ENCODE measurements at places on chromosomes 1 and 21.
A peak's percentile ranks its signal among the peaks of the same experiment; 100 is the strongest.

DNA sequence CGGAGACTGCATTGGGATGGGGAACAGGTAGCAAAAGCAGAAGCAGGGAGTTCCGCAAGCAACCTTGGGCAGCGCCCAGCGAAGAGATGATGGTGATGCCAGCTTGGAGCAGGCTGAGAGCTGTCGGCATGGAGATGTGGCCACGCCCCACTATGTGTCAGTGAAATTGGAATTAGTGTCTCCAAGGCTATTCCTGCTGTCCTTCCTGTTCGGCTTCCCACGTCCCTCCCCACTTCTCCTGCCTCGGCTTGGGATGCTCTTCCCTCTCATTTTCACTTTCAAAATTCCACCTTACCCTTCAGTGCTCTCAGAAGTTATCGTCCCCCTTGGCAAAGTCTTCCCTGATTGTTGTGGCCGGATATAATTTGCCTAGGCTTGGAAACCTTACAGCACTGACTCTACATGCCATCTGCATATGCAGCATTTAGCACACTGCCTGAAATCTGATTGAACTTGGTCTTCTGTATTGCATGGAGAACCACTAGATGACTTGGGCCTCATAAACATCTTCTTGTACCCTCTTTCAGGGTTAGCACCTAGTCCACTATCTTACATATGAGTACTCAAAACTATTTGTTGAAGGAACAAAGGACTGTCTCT lies 270.7 kb upstream of the RUNX1 start:
- DNase-seq = no peak

- DNase-seq = no peak
These were observed 160.2 kb downstream of the ADSS2 start for GRCh38 chr1:244291236-244292201.

DNA sequence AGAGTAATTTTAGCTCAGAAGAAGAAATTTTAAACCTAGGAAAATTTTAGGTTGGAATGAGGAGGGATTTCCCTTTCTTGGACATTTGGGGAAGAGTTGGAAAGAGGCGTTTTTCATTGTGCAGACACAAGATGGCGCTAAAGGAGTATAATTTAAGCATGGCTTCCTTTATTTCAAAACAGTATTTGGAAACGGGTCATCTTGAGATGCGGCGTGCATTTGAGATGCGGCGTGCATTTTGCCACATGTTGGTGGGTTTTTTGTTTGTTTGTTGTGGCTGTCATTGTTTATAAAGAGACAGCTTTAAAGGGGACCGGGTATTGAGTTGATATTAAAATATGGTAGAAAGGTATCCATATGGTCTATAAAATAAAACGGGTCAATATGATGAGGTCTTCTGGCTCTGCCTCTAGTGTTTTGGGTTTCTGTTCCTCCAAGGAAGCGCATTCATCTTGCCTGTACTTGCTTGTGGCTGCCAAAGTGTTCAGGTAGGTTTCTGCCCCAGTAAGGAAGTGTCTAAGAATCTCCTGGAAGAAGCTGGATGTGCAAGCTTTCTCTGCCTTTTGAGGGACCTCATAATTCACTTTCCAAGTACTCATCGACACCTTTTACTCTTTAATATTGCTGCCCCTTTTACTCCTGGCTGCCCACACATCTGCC lies 210.3 kb downstream of the SLC35F3 start:
- DNase-seq = peak; percentile 85

GRCh38 chr1:172390683-172391551 lies 29.6 kb upstream of the C1orf105 start:
- DNase-seq = no peak

- DNase-seq = no peak
These were observed 730 bp downstream of the SLC16A4 start for GRCh38 chr1:110390096-110390495.

DNA sequence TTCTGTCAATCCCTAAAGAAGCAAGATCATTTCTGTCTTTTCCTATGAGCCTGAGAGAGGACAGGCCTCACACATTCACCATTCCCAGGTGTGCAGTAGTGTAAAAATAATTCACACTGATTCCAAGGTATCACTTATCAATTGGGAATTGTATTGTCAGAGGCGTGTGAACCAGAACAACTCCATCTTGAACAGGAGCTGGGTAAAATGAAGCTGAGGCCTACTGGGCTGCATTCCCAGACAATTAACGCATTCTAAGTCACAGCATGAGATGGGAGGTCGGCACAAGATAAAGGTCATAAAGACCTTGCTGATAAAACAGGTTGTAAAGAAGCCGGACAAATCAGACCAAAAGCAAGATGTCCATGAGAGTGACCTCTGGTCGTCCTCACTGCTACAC lies 239.2 kb downstream of the SMYD3 start:
- no peak for DNase-seq

DNA sequence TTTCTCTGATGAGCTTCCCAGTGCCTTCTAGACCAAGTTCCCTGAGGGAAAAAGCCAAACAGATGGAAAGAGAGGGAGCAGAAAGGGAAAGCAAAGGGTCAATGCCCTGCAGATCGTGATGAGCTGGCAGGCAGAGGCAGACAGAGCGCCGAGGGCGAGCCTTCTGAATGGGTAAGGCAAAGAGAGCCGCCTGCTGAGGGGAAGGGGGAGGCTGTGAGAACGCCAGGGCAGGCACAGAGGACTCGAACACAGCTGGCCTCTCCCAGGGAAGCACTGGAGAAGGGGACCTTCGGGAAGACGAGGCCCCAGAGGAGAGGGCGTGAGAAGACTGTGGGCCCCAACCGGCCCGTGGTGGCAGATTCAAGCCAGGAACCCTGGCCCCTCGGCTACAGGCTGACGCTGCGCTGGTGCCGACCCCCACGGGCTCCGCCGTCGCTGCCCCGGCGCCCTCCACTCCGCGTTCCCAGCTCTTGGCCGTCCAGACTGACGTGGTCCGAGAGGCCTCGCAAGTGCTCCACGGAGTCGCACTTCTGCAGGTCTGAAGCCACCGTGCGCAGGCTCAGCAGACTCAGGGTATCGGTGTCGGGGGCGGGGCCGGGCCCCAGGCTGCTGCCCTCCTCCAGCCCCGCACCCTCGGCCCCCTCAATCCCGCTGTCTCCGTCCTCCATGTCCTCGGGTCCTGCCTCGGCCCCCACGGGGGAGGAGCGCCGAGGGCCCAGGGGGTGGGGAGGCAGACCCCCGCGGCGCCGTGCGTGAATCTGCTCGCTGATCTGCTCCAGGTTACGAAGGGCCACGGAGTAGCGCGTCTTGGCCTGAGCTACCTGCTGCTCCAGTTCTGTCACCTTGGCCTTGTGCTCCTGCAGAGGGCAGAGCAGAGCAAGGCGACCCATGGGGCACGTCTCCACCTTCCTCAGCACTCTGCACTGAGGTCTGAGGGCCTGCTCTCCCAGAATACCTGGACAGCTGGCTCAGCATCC lies 13.9 kb downstream of the SH3BP5L start:
- DNase-seq = no peak

GRCh38 chr1:70528590-70529333 lies 117.7 kb downstream of the CTH start:
- peak; percentile 26 for DNase-seq

- DNase-seq = peak; percentile 82
These were observed 43.0 kb downstream of the ACOT7 start for GRCh38 chr1:6350416-6351088.

DNA sequence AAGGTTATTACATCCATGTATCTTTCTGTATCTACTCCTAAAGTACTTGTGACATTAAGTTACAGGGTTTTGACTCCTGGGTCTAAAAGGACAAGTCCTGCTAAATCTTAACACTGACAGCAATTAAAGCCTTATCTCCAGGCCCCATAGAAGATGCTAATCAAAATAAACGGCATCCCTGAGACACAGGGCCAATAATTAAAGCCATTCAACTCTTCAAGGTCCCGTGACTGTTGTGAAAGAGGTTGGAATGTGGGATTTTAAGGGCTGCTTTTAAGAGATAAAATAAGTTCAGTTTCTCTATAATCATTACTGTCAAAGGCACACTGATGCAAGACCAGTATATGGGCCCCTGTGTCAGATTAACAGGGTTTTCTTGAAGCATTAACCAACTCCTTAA lies 8.3 kb downstream of the DNAI4 start:
- no peak for DNase-seq

DNA sequence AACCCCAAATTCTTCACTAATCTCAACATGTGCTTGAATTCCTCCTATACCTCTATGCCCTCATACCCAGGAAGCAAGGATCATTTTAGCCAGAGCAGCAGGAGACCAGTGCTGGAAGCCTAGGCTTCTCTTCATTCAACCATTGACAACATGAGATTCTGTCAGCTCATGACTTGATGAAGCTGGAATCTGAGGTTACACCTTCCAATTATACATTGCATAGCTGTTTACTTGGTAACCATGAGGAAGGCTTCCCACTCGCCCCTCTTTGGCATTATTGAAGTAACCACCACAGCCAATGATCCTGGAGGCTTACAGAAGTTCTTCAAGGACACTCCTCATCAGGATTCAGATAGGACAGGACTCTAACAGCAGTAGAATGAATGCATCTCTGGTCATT lies 160.3 kb downstream of the TPR start:
- DNase-seq = no peak

- no peak for DNase-seq
These were observed 14.6 kb downstream of the MAEL start for GRCh38 chr1:167003711-167004110.

- DNase-seq = no peak
These were observed 425 bp downstream of the DDR2 start for GRCh38 chr1:162632698-162633080.

GRCh38 chr1:148379170-148379500 lies 104.0 kb downstream of the PPIAL4G start:
- no peak for DNase-seq

- peak; percentile 57 for DNase-seq
These were observed 24.3 kb downstream of the UBE2Q1 start for GRCh38 chr1:154533952-154534844.

- no peak for DNase-seq
These were observed 23.6 kb upstream of the CCDC17 start for GRCh38 chr1:45647248-45648021.

- no peak for DNase-seq
These were observed 15.5 kb downstream of the TMEM59 start for GRCh38 chr1:54037476-54037875.

GRCh38 chr1:115547696-115548095 lies 94.1 kb upstream of the VANGL1 start:
- no peak for DNase-seq

GRCh38 chr1:184859381-184860105 lies 104.9 kb upstream of the EDEM3 start:
- DNase-seq = no peak

- DNase-seq = no peak
These were observed 36.3 kb upstream of the C1orf21 start for GRCh38 chr1:184350573-184350972.

DNA sequence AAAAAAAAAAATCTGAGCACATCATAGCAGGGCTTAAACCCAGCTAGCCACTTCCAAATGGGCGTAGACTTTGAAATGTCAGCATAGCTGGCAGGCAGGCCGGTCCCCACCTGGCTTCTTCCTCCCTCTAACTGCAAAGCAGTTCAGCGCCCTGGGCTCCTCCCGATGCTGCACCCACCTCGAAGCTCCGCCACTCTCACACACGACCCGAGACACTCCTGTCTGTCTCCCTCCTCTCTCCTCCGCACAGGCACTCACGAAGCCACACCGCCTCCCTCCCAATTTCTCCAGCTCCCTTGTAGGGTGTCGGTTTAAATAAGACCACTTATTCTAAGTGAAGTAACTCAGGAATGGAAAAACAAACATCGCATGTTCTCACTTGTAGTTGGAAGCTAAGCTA lies 301.3 kb downstream of the NPHP4 start:
- no peak for DNase-seq

GRCh38 chr1:15417059-15417934 lies 7.6 kb downstream of the EFHD2 start:
- DNase-seq = no peak

GRCh38 chr1:46284597-46285564 lies 18.5 kb downstream of the LRRC41 start:
- DNase-seq = no peak

DNA sequence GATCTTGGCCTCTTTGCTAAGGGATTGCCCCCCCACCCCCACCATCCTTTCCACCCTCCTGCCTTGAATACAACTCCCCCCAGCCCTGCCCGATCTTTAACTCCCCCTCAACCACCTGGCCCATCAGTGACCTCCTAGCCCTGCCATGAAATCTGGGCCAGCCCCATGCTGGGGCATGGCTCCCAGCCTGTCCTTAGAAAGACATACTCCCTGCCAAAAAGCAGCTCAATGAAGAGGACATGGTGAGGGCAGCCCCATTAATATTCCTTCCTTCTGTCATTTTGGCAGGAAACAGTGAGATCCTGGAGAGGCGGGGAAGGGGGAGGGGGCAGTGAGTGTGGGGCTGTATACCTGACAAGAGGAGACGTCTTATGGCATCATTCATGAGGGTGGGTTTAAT lies 66.8 kb upstream of the DISP3 start:
- peak; percentile 82 for DNase-seq

DNA sequence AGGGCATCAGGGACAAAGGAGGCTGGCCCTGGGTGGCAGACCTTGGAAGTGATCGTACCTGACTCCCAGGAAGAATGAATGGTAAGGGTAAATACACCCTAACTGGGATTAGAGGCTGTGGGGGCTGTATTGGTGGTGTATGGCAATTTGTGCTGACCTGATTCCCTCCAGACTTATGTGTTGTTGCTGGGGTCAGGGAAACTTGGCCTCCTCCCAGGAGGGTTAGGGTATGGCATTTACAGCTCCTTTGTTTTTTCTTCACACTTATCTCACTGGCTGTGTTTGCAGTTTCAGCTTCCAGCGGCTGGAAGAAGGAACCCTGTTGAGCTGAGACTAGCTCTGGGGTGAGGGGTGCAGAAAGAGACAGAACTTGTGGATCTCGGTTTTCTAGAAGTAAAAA lies 8.2 kb downstream of the VANGL1 start:
- DNase-seq = no peak

DNA sequence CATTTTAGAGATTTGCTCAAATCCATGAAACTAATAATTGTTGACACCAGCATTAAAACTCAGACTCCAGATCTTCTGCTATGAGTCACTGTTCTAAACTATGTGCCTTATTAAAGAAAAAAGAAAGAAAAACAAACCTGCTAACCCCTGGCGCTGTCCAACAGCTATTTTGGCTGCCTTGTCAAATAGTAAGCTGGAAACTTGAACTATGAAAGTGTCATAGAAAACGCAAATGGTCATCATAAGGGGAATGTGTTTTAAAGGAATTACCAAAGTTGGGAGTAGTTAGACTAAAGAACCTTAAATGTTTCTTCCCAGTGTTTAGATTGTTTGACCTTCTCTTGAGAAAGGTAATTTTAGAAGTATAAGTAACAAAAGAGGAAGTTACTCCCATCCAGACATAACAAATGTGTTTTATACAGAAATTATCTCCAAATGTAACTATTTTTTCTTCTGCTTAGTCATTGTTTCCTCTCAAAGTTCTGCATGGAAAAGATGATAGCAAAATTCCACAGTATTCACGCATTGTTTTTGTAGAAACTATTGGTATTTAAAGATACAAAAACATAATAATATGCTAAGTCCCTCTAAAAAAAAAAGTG lies 272.4 kb downstream of the TPR start:
- DNase-seq = no peak
